ENCODE measurements at places on chromosomes 5 and 9.

DNA sequence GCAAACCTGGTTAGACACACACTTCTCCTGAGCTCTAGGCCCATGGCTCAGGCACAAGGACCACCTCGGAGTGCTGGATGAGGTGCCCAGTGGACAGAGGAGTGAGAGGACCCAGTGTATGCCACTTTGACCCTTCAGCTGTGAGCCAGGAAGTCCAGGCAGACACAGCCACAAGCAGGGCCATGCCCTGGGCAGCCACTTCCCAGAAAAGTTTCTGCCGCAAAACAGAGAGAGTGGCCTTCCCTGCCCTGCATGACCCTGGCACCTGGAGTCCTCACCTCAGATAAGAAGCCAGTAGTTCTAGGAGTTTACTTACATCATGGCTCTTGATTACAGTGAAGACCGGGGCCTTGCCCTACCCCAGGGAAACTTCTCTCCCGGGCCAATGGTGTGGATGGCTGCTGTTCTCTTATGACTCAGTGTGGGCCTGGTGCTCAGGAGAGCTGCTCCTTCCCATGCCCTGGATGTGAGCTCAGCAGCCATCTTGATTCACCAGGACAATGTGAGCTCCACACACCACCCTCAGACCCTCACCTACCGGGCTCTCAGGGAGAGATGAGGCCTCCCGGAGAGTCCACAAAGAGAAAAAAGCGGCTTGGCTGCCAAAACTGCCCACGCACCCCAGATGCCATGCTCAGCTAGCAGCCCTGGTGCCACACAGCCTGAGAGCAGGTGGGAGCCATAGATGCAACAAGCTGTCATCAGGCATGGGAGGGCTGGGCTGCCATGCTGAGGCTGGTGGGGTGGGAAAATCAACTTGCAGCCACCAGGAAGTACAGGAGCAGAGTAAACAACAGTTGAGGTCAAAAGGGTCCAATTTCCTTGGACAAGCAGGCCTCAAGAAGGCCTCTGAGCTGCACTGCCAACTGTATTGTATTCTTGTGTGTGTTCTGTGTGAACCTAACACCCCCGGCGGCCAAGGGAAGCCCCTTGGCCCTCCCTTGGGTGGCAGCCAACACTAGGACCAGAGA is 11.7 kb upstream of the IRF1 start:
- peak; percentile 53 for DNase-seq

DNA sequence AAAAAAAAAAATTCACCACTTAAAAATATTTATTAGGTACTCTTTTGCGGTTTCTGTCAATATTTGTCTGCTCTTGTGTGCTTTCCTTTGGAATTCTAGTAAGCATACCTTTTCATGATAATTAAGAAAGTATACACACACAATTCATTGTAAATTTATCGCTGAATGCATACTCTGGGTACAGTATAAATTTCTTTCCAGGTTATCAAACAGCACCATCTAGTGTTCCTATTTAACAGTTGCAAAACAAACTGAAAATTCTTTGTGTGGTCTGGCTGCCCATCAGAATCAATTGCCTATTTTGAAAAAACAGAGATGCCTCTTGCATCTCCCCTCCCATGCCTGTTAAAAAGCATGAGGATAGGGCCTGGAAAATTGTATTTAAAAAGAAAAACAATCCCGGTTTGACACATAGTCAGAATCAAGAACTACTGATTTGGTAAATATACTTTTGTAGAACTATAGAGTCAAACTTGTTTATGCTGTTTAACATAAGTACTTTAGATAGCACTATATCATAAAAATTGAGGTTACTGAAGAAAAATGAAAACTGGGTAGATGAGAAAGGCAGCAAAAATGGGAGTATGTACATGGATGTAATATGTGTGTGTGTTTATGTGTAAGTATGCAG is 16.2 kb downstream of the PGGT1B start:
- no peak for DNase-seq

DNA sequence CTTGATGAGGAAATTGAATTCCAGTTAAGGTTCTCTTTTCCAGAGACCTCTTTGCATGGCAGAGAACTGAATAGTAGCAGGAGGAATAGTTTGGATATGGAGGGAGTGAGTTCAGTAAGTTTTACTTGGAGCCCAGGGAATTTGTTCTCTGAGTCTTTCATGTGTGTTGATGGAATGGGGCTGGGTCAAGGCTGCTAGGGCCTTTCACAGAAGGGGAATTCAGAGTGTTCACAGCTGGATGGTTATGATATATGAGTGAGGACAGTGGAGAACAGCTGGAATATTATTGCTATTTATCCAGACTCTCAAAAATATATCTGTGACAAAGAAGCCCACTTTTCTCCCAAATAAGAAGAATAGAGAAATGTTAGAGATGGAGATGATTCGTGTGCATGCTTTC is 372.8 kb downstream of the PLK2 start:
- DNase-seq, result no peak

DNA sequence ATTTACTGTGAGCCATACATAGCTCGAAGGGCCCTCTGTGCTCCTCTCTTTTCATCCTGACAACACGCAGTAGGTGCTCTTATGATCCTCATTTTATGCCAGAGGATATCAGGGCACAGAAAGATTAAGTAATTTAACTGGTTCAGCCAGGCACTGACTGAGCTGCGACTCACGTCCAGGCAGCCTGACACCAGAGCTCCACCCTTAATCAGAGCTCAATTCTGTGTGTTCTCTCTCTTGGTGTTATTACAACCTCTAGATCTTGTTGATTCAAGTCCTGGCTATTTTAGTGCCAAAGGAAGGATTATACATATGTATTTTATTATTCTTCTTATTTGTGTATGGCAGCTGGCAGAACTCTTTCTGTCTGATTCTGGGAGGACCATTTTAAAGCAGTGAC is 59.7 kb downstream of the OSMR start:
- DNase-seq, result no peak

DNA sequence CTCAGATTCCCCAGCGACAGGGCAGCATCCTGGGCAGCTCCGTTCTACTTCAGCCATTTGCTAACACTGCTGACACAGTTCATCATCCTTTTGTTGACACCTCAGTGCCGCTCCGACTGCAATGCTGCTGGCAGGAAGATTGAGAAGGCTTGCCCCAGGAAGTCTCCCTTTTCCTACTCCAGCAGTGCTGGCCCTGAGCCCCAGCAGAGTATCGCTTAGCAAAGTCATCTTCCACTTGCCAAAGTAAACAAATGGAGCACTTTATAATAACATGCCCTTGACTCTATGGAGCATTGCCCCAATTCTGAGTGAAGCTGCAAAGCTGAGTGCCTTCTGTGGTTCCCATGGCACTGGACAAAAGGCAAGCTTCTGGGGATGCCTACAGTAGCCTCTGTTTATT is 32.2 kb downstream of the PRLR start:
- peak; percentile 38 for DNase-seq

DNA sequence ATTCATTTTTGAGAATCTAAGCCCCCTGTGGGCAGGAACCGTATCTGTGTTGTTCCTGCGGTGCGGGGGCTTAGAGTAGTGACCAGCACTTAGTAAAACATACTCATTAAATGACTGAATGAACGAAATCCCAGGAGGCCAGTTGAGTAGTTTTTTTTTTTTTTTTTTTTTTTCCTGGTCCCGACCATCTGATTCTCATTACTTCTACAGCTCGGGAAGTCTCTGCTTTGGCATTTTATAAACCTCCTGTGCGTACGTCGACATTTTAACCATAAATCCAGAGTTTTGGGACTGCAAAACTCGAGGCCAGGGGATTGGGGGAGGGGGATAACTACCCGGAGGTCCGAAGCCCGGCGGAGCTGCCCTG is 31.5 kb upstream of the SPRY4 start:
- no peak for DNase-seq

DNA sequence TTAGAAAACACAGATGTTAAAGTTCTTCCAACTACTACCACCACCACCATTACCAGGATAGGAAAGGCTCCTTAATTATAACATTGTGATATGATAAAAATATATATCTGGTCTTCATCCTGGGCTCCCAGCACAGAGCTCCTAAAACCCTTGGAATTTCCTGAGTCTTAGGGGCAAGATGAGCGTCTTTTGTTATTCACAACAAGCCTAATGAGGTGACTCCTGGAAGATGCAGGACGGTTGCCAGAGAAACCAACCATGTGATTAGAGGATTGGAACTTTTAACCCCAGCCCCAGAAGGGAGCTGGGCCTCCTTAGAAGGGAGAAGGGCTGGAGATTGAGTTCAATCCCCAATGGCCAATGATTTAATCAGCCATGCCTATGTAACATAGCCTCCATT is 148.0 kb upstream of the ADRA1B start:
- no peak for DNase-seq

DNA sequence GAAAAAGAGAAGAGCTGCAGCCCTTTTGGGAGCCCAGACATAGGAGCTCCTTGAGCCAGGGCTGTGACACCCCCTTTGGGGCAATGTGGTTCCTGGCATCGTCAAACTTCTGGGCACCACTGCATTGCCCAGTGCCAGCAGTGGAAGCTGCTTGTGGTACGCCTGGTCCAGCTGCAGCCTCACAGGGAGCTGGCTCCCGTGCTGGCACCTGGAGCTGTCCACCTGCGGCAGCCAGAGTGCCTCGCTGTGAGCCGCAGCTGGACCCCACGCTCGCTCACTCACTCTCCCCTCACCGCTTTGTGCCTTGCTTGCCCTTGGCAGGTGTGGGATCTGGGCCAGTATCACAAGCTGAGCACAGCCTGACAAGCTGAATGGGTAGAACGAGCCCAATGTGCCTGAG is 1150.8 kb upstream of the CDH6 start:
- no peak for DNase-seq

DNA sequence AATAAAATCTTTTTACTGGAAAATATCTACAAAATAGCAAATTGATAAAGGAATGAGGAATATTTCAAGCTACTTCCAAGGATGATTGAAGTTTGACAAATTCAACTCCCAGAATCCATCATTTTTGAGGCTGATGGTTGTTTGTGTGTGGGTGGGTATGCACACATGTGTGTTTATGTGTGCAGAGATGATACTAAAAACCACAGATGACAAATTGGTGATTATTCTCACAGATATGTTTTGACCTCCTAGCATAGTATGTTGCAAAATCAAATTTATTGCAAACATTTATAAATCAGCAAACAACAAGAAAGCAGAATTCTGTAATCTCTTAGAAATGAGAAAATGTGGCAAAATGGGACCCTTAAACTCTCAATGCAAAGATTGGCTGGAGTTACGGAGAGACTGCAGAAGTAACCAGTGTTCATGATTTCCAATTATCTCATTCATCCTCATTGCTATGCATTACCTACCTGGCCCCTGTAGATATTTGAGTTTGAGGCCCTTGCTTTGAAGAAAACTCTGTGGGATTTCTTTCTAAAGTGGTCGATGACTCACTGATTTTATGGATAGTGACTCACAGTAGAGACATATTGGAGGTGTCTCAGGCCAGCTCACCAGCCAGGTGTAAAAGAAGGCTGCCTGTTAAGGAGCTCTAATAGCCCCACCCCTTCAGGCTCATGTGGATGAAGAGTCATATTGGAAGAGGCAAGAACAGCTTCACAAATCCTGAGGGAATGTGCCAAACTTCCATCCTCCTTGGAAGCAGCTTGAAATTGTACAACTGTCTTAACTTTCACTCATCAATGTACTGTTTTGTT is 44.6 kb upstream of the TMC1 start:
- DNase-seq, result peak; percentile 54

- DNase-seq, result no peak
Measured at GRCh38 chr5:117863586-117864296, 1124.6 kb downstream of the DTWD2 start.

- no peak for DNase-seq
Measured at GRCh38 chr9:31669311-31669710, 715.1 kb upstream of the ACO1 start.

DNA sequence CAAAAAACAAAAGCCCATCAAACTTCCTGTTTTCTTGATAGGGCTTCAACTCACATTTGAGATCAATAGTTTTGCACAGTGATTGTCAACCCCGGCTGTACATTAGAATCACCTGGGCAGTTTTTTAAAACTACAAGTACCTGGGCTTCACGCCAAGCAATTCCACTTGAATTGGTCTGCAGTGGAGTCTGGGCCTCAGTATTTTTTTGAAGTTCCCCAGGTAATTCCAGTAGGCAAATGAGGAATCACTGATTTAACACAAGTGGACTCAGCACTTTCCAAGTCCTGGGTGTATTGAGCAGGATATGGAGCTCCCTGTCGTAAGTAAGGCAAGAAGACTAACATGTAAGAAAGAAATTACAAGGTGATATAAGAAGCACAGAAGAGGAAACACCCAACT is 14.8 kb upstream of the SMIM15 start:
- no peak for DNase-seq

GRCh38 chr5:14129123-14129522 is 14.0 kb upstream of the TRIO start:
- DNase-seq, result no peak

- peak; percentile 31 for DNase-seq
Measured at GRCh38 chr9:123081824-123082223, 48.4 kb downstream of the GPR21 start.

- DNase-seq, result no peak
Measured at GRCh38 chr9:76567086-76567485, 108.1 kb downstream of the GCNT1 start.

- no peak for DNase-seq
Measured at GRCh38 chr5:37823433-37824152, 16.2 kb downstream of the GDNF start.
